MV-4-11 (cell line): ENCODE measurements at places on chromosomes 4 and X.

GRCh38 chr4:110955748-110956147 lies 332.9 kb upstream of the PITX2 start:
- DNase-seq: no peak

DNA sequence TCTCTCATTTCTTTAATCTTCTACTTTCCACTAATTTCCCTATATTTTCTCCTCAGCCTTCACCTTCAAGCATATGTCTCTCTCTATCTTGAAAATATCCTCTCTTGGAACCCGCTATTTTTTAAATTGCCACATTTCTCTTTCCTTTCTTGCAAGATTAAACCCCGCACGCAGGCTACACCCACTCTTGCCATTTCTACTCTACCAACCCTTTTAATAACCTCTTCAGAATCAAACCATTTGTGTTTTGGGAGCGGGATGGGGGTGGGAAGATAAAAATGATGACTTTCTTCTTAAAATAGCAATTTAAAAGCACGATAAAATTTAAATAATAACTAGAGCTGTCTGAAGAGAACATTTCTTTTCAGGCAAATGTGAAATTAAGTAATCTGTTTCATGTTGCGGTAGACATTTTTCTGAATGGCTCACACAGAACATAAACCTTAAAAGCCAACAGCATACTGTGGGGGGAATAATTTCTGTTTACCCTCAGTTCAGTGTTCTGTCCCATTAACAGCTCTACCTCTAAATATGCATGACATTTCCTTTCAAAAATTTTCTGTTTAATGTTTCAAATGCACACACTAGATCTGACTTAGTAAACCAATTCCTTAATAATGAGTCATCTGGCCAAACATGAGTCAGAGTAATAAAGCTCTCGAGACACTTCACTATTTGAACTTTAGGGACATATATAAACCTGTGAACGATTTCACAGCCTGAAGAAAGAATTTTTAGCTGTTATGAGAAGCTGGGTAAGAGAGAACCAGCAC lies 20.5 kb downstream of the ARSJ start:
- peak; percentile 13 for DNase-seq

DNA sequence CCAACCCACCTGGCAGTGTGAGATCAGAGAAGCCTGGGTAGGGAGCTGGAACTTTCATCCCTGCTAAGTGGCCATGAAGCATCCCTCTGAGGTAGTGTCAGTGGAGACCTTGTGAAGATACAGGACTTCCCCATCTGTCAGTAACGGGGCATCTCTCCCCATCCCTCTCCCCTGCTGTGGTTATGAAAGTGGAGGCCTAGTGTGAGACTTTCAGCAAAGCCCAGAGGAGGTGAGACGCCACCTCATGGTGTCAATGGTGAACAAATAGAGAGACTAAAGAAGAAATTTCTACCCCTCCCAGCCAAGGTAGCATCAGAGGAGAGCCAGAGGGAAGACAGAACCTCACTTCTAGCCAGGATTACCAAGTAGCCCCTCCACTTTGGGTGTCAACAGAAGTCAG lies 150.2 kb downstream of the VEGFC start:
- peak; percentile 5 for DNase-seq

DNA sequence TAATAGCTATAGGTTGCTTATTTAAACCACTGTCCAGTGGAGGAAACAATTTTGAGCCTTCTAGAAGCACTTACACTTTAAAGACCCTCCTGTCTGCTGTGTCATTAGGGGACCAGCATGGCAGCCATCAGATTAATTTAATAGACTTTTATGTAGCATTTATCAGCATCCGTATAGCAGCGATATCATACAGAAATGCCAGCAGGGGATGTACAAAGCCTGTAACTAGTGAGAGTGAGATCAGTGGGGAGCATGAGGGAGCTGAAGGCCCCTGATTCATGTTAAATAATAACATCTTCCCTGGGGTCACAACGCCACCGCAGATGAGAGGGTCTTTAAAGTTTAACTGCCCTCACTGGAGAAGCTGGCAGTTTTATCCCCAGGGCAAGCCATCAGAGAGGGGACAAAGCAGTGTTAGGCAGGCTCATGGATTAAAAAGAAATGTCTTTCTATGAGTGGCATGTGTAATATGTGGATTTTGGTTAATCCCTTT lies 144.7 kb downstream of the PDGFRA start:
- DNase-seq: no peak

- no peak for DNase-seq
Measured at GRCh38 chr4:54901202-54901601, 224.2 kb downstream of the KDR start.

- peak; percentile 65 for DNase-seq
Measured at GRCh38 chr4:83112678-83113428, 1.7 kb downstream of the PLAC8 start.

DNA sequence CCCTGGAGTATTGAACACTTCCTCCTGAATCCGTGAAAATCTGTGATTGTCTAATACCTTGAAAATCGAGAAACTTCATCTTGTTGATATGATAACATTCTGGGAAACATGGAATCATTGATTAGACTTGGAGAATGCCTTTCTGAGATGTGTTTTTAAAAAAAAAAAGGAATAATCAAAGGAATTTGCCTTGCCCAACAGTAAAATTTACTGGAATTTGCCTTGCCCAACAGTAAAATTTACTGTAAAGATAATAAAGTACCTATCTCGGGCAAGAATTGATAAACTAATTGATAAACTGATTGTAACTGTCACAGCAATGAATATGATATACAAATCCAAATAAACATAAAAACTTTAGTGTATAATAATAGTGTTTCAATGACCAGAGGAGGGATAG lies 44.7 kb downstream of the PHOX2B start:
- DNase-seq: no peak

GRCh38 chrX:78886550-78886949 lies 58.6 kb upstream of the P2RY10 start:
- no peak for DNase-seq

DNA sequence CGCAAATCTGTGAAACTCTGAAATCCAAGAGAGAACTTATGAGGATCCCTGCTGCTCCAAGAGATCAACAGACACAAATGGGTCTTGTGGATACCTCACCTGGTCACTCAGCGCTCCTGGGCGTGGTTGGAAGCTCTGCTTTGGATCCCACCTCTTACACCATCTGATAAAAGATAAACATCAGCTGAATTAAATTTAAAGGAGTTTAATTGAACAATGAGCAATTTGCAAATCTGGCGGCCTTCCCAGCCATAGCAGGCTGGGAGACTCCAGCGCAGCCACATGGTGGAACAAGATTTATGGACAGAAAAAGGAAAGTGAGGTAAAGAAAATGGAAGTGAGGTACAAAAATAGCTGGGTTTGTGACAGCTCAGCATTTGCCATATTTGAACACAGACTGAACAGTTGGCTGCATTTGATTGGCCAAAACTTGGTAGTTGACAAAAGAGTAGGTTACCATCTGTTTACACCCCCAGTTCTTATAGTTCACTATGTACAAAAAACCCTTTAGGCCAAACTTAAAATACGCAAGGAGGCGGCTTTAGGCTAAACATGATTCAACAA lies 437.3 kb upstream of the NDST3 start:
- no peak for DNase-seq

DNA sequence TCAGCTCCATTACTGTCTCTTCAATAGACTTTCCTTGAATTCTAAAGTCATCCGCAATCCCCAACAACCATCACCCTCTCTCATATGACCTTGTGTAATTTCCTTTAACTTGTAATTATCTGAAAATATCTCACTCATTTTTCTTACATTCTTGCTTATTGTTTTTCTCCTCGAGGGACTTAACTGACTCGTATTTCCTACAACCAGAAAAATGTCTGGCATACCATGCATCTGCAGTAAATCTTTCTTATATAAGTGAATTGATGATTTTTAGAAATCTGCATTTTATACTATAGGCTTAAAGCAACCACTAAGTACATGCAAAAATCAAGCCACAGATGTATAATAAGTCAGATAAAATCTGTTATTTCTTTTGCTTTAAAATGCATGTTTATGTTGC lies 276.7 kb downstream of the UNC5C start:
- no peak for DNase-seq

- no peak for DNase-seq
Measured at GRCh38 chrX:123081776-123082175, 102.3 kb upstream of the GRIA3 start.

GRCh38 chrX:124249345-124249744 lies 83.1 kb upstream of the TEX13D start:
- DNase-seq: no peak

DNA sequence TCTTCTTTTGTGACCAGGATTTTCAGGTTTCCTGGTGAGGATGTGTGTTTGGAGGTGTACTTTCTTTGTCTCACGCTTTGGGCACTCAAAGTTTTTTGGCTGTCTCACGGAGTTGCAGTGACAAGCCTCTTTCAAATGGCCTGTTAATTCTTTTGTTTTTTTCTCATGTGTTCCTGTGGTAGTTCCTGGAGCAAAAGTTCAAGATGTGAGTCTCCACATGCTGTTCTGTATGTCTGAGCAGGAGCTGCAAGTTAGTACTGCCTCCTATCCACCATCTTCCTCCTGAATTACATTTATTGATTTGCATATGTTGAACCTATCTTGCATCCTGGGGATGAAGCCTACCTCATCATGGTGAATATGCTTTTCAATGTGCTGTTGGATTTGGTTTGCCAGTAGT lies 118.5 kb downstream of the VSIG4 start:
- no peak for DNase-seq

- no peak for DNase-seq
Measured at GRCh38 chr4:66767442-66767841, 777.9 kb downstream of the CENPC start.
